ENCODE measurements at places on chromosomes 5 and 9.

- no peak for DNase-seq
Observed at GRCh38 chr5:147658293-147658932, 124.1 kb downstream of the JAKMIP2 start.

DNA sequence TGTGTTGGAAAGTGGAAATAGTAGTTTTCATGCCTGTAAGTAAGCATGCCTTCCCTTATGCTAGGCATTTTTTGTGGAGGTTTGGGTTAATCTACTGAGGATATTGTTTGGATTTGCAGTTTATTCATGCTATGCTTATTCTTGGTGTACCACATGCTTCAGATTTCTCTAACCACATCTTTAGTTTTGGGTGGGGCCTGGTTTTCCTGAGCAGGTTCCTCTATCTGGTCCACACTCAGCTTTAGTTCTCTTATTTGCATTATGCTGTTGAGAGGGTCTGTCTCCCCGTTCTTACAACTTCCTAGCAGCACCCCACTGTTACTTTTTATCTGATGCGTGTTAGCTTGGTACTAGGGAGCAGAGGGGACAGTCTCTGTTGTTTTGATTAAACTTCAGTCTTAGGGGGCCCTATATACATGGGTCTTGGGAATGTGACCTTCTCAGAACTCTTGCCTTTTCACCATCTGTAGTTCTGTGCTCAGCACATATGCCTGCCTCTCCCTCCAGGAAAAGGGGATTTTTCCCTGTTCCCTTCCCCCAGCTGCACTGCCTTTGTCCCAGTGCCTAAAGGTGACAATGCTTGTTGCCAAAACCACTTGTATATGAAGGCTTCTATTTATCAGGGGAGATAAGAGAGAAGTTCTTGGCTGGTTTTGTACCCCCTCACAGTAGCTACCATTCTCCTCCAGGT lies 10.0 kb upstream of the CAMK4 start:
- DNase-seq = no peak

GRCh38 chr5:93909356-93909755 lies 168.0 kb upstream of the POU5F2 start:
- no peak for DNase-seq

DNA sequence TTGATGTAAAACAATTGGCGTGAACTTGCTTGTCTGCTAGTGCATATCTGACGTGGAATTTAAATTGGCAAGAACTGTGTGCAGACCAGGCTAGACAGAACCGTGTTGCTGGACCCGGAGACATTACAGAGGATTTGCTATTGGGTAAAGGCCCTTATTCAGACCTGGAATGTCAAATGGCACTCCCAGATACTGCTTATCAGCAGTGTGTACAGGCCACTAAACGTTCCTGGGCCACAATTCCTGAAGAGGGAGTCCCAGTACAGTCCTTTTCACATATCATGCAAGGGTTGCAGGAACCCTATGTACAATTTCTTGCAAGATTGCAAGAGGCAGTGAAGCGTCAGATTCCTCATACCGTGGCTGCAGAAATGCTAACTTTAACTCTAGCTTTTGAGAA lies 13.5 kb upstream of the MCCC2 start:
- DNase-seq = no peak

GRCh38 chr5:34749431-34749873 lies 89.5 kb upstream of the TTC23L start:
- no peak for DNase-seq

- no peak for DNase-seq
Observed at GRCh38 chr5:83029-83428, 8.9 kb upstream of the PLEKHG4B start.

DNA sequence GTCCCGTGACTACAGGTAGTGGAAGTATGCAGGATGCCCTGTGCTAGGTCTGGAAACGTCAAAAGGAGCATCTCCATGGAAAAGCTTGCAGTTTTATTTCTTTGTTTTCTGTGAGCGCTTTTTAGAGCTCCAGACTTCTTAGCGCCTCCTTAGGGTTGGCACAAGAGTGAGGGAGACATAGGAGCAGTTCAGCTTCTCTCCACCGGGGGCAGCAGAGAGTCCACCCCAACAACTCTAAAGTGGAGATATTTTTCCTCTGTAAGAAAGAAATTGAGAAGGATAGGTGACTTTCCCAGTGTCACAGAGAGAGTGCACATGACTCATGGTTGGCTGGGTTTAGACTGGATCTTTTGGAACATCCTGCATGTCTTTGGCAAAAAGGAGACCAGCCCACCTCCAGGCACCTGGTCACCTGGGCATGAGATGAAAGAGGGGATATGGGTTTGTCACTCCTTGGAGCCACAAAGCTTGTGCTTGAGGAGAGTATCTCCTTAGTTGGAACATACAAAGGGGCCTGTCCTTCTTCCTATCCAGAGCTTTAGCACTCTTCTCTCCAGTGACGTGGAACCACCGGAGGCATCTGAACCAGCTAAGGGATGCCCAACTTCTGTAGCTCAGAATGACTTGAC lies 637.7 kb downstream of the SEMA5A start:
- no peak for DNase-seq

GRCh38 chr5:177316005-177316404 lies 4.3 kb upstream of the MXD3 start:
- DNase-seq = no peak

GRCh38 chr9:133848471-133849109 lies 110.4 kb upstream of the SARDH start:
- no peak for DNase-seq

- no peak for DNase-seq
Observed at GRCh38 chr9:19748278-19749126, 40.3 kb downstream of the SLC24A2 start.

- DNase-seq = no peak
Observed at GRCh38 chr5:36417668-36418067, 116.0 kb upstream of the RANBP3L start.

DNA sequence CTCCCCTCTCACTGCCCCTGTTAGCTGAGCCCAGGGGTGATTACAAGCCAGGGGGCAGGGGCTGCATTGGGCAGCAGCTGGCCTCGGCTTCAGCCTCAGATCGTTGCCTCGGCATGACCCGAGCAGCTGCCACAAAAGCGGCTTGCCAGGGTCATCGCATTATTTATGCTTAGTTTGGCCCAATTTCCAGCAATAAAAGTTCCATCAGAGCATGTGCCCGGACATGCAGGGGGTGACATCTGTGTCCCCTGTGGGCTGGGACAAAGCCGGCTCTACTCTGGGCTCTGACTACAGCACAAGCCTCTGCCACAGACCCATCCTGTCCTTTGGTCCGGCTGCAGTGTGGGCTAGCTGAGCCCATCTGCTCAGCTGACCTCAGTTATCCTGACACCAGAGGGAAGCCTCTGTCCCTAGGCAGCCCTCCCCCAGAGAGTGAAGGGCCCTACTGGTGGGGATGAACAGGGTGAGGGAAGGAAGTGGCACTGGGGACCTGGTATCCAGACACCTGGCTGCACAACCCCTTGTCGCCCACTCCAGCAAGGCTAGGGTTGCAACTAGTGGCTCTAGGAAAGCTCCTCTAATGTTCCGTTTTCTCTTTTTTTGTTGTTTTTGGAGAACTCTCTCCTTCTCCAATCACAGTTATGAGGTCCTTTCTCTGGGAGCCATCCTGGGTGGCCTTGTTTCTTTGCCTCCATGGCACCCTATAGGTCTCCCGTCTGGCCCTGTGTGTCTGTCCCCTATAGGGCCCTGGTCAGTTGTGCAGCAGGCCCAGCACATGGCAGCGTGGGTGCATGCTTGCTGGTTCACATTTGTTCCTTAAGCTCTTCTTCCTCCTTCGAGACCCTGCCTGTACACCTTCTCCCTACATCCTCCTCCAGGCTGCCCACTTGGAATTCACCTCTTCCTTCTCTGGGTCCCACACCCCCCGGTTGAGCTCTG lies 13.3 kb upstream of the GADD45G start:
- no peak for DNase-seq

DNA sequence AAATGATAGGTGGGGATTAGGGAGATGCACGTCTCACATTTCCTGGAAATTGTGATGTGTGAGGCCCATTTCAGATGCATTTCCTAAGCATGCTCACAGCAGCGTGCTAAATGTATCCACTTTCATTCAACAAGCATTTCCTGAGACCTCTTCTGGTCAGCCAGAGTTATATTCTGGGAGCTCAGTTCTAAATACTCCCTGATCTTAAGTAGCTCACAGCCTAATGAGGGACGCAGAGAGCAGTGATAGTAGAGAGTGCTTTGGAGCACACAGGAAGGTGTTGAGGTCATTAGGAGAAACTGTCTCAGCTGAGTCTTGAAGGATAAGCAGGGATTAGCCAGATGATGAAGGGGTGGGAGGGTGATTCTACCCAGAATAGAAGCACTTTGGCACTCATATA lies 46.2 kb upstream of the FSD1L start:
- no peak for DNase-seq

GRCh38 chr5:127229185-127229889 lies 61.3 kb upstream of the MEGF10 start:
- peak; percentile 3 for DNase-seq

- DNase-seq = no peak
Observed at GRCh38 chr5:142324136-142324870, 518 bp downstream of the SPRY4 start.

- no peak for DNase-seq
Observed at GRCh38 chr9:105098370-105098769, 146.1 kb upstream of the SLC44A1 start.

DNA sequence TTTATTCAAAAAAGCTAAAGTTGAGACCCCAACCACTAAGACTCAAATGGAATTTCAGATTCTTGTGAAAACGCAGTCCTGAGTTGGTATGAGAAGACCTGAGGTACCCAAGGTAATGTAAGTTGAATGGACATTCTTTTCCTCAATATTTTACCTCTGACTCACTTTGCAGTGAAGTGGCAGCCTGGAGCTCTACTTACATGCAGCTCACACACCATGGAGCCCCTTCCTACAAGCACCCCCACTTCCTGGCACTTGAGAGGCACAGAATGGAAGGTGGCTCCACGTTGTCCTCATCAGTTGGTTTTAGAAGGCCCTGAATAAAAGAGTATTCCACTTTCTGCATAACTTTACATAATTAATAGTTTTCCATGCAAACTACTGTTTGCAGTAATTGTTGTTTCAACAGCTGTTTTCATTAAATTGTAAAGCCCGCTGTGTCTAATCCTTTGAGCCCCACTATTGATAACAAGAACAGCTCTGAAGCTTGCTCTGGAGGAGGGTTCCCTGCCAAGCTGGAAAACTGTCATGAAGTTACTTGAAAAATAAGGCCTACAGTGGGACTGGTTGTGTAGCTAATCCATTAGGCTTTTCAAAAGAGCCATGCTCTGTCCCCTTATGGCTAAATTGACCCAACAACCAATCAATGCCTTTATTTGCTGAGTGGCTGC lies 102.2 kb upstream of the SPATA31D4 start:
- no peak for DNase-seq

DNA sequence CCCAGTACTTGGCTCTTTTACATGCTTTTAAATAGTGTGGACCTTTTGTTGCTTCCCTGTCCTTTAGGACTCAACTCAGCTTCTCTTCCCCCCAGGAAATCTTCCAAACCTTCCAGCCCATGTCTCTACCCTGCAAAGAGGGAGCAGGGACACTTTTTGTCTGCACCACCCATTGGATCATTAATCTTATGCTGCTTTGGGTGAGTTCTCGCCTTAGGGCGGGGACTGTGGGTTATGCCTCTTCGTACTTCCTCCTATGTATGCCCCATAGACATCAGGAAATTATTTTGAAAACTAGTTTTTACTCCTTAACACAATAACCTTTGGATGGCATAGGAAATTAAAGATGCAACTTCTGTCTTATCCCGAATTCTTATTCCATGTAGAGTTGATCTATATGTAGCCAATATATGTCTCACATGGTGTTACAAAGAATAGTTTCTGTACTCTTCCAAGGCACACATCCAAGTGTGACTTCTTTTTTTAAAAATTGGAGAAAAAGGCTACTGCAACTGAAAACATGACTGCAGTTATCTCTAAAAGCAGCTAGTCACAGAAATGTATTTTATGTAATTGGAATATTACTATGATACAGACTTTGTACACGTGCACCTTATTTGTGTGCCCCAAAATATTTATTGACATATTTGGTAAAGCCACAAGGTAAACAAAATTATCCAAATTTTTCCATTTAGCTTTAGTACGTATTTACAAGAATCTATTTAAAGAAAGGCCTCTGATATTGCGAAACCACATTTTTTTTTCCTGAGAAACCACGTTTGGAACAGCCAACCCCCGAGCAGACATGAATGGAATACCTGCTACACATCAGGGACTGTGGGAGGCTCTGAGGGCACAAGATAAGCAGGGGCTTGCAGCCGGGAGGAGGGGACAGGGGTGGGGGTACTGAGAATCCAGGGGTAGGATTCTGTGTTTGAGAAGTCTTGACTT lies 133.6 kb downstream of the WDR41 start:
- no peak for DNase-seq

DNA sequence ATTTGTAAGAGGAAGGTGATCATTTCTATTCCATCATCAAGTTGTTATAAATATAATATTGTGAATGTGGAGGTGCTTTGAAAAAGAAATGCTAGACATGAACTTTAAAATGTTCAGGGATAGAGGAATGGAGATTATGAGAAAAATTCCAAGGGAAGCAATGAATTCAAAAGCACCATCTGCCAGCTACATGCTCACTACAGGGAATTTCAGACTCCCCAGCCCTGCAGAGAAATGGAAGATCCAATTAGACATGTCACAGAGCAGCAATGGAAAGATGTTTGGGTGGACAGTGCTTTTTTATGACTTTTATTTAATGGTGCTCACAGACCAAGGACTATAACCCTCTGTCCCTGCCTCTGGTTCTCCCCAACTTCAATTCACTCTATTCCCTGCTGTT lies 209.7 kb downstream of the ESM1 start:
- no peak for DNase-seq

DNA sequence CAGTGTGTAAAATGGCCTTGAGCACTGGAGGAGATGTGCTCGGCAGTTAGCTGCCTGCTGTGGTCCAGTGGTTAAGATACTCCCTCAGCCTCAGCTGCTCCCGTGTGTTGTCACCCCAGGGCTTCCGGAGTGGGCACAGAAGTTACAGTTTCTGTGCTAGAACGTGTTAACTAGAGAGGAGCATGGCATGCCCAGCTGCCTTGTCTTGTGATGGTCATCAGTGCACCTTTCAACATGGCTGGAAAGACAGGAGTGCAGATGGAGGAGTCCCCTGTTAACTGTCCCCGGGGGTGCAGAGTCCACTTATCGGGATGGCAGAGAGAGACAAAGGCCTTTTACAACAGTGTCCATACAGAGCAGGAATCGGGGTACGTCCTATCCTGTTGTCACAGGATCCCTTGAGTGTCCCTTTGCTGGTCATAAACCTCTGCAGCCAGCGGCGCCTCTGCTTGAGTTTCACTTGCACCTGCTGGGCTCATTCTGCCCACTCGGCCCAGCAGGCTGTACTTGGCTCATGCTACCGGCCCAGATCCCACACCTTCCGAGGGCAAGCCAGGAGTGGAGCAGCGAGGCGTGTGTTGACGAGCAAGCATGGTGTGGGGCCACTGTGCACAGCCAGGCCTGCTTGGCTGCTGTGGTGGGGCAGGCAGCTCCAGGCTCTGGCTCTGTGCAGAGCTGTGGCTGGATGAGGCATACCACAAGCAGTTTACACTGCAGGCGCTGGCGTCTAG lies 112.6 kb downstream of the EHMT1 start:
- DNase-seq = no peak

- no peak for DNase-seq
Observed at GRCh38 chr9:1881708-1882295, 133.3 kb upstream of the SMARCA2 start.

- no peak for DNase-seq
Observed at GRCh38 chr9:22160221-22160620, 151.1 kb upstream of the CDKN2B start.

All from KG1 (cell line).